ENCODE measurements at places on chromosomes 5 and 9.

DNA sequence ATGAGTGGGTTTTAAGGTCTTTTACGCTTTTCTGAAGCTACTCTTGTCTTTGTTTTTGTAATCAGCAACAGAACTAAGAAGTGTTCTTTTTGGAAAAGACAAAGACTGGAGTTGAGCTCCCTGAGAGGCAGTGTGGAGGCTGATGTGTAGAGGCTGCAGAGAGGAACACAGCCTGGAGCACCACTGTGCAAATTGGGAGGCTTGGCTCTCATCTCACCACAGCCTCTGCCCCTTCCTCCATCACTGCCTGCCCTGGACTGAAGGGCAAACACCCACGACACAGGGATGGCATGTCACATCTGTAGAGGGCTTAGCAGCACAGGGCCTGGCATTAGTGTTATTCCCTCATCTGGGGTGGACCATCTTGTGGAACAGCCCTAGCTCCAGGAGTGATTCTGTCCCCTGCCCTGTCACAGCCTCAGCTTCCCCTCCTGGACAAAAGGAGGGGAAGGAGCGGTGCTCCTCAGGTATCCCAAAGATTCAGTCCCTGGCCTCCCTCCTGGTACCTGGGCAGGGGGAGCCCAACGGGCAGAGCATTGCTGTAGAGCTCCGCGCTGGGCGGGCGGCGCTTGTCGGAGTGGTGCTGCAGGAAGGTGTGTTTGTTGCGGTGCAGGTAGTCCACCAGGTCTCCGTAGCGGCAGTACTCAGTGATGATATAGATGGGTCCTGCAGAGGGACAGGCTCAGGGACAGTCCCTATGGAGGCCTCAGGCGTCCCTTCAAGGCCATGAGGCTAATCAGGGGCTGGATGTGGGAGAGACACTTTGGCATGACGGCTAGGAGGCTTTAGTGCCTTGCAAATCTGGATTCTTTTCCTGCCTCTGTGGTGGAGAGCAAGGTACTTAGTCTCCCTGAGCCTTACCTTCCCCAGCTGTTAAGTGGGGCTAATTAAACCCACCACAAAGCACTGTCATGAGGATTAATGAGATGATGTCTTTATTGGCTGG lies 32.8 kb downstream of the PDGFRB start:
- DNase-seq: peak; percentile 24

GRCh38 chr5:72379936-72380335 lies 59.8 kb downstream of the PTCD2 start:
- DNase-seq: no peak

DNA sequence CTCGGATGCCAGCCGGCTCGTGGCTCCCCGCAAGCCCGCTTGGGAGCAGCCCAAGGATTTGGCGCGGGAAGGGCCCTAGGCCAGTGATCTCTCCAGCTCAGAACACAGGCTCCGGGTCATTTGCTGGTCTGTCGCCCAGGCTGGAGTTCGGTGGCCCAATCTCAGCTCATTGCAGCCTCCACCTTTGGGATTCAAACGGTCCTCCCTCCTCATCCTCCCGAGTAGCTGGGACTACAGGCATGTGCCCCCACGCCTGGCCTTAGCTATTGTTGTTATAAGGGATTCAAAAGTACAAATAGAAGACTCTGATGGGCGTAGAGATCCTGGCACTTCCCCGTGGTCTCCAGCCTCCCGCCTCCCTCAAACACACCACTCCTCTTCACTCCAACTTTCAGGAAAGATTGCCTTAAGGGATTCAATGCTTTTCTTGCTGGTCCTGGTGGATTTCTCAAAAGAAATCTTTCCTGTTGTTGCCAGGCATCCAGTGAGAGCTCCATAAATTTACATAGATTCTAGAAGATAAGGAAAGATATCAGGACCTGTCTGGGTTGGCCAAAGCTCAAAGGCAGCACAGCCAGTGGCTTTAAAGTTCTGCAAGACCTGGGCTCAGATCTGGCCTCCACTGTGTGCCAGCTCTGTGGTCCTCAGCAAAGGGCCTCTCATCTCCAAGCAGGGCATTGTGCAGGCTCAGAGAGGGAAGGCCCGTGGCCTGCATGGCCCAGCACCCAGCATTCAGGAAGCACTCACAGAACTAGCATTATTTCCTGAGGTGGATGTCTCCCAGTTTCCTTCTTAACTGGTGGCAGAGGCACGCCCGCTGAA lies 1.0 kb downstream of the AIF1L start:
- no peak for DNase-seq

DNA sequence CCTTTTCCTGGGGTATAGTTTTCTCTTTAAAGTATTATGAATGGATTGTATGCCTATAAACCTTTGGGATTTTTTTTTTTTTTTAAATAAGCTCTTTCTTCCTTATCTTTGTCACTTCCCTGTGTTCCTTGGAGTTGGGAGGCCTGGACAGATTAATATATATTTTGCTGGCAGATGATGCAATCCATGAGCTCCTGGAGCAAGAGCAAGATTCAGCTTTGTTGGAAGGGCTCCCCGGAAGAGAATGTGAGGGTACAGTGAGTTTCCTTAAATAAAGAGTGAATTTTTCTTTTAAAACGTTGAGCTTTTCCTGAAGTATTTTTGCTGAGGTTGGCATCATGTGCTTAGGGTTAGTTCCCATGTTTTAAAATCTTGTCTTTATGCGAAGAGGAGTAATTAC lies 98.7 kb upstream of the SLC28A3 start:
- DNase-seq: no peak

- DNase-seq: no peak
Measured at GRCh38 chr5:72328172-72328571, 8.0 kb downstream of the PTCD2 start.

DNA sequence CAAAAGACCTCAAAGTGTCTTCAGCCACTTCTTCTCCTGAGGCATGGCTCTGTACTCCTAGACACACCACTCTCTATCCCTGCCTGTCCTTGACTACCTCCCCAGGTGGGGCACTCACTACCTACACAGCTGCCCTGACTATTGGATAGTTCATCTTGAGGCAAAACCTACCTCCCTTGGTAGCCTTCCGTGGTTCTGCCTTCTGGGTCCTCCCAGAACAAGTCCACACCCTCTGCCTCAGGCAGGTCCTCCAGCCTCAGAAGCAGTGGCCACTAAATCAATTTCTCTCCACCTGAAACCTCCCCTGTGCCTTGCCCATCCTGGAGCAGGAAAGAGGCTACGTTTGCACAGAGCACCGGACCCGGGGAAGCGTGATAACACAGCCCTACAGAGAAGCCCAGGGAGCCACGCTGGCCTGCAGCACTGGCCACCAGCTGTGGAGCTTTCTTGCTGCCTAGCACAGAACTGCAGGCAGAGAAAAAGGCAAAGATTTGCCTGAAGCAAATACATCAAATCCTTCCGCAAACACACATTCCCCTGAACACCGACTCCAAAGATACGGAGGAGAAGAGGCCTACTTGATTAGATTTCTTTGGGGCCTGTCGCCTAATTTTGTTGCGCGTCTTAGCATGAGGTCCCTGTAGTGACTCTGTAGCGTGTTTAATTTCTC lies 141.8 kb downstream of the C9orf50 start:
- no peak for DNase-seq

DNA sequence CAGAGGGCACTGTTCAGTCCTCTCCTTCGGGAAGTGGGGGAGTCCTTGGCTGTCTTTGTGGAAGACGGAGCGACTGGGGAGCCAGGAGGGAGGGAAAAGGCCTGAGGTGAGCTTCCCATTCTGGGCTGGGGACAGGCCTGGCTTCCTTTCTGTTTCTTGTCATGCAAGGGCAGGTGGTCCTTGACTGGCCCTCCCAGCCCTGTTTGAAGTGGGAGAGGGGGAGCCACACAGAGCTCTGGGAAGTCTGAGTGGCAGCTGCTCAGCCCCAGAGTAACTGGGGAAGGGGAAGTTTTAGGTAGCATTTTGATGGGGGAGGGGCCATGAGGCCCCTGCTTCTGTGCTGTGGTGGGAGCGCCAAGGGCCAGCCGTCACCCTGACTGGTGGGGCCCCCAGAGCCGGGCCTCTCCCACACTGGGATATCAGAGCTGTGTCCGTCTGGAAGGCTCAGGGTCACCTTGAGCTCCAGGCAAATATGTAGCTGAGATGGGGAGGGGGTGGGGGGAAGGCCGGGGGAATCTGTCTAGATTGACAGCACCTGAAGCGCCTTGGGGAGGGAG lies 6.5 kb downstream of the UNC5A start:
- DNase-seq: no peak

GRCh38 chr5:35162848-35163709 lies 67.2 kb downstream of the PRLR start:
- DNase-seq: no peak

GRCh38 chr9:35697486-35697885 lies 7.8 kb upstream of the TPM2 start:
- DNase-seq: no peak

Measured in activated naive CD8-positive, alpha-beta T cell treated with anti-CD3 and anti-CD28 coated beads, Interleukin-2, amount 10 ng/mL, durations not matched to agents 7 days and 5 days (primary cell).